ENCODE measurements at places on chromosomes 3 and 15. TPM values are rescaled to one million over a fixed set of nuclear protein-coding genes. Genes with fewer than 3 reads are reported as not detected.

Gene LSMEM2
- not detected for total RNA-seq

Gene COL6A5
- total RNA-seq = not detected

Gene NLGN1
- total RNA-seq = 17.4 TPM

Gene ROPN1
- total RNA-seq = not detected

Gene FRMD5
- total RNA-seq = 0.37 TPM

Gene CD80
- 0.96 TPM for total RNA-seq
